ENCODE measurements at places on chromosomes 2 and 18. TPM values are rescaled to one million over a fixed set of nuclear protein-coding genes. Genes with fewer than 3 reads are reported as not detected.

DNA sequence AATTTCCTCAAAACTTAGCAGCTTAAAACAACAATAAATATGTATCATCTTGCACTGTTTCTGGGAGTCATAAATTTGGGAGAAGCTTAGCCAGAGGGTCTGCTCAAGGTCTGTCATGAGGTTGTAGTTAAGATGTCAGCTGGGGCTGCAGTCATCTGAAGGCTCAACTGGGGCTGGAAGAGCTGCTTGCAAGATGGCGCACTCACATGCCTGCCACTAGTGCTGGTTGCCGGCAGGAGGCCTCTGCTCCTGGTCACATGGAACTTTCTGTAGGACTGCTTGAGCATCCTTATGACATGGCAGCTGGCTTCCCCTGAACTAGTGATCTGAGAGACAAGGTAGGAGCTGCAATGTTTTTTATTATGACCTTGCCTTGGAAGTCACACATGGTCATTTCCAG lies 215.5 kb upstream of the HAAO start:
- no peak for DNase-seq

DNA sequence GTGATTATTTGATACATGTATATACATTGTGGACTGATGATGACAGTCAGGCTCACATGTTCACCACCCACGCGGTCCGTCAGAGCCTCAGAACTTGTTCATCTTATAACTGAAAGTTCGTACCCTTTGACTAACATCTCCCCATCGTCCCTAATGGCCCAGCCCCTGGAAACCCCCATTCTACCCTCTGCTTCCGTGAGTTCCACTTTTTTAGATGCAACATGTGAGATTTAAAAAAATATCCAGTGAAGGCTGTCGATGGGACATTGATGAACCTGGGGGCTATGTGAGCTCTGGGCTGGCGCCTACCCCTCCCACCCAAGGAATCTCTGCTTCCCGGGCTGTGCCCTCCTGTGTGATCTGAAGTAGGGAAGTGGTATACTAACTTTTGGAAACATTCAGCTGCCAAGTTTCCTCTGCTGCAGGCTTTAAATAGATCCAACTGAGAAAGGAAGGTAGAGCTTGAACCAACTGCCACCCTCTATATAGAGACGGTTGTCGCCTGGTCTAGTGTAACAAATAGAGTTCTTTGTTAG lies 163.8 kb downstream of the FAM210A start:
- peak; percentile 19 for DNase-seq

DNA sequence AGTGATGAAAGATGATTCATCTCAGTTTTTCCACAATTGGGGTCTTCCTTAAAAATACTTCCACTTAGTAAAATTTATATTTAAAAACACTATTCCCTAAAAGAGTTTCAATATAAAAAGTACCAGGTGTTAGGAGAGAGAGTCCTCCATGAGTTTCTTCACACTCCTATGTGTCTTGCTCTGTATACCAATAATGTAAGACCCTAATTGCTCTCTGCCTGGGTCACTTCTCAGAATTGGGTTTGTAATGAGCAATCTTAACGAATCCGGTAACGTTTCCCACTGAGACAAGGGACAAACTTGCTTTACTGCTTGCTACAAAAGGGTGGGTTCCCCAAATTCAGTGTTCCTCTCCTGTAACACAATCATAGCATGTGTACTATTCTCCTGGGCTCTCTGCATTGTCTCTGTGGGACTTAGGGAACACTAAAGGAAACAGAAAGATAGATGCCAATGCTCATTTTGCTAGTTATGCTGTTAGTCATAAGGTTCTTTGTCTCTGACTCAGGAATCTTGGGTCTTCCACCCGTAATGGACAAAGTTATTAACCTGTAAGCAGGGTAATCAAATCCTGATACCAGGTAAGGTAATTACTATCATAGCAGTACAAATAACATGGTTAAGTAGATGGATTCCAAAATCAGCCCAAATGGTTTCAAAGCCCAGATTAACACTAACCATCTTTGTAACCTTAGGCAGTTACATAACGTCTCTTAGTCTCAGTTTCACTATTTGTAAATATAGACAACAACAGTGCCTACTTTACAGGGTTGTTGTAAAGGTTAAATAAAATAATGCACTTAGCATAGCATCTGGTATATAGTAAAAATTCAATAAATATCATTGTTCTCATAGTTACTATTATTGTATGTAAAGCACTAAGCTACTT lies 46.3 kb downstream of the ITSN2 start:
- peak; percentile 20 for DNase-seq

- no peak for DNase-seq
Observed at GRCh38 chr2:47062681-47063537, 92.2 kb downstream of the STPG4 start.

The AQP4 gene
- total RNA-seq, result not detected

DNA sequence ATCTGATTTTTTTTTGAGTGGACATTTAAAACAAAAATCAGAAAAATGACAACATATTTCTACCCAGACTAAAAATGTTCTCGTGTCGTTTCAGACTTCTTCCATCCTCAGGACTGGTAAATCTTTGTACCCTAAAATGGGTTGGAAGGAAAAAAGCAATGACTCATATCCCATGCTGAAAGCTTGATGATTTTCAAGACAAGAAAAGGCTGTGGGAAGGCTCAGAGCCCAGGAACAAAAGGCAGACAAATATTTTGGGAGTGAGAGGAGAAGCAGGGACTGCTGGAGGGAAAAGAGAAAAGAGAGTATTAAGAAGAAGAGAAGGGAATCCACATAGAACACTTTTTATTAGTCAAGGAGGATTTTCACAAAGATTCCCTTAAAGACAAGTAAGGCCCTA lies 77.1 kb upstream of the CTAGE1 start:
- no peak for DNase-seq

DNA sequence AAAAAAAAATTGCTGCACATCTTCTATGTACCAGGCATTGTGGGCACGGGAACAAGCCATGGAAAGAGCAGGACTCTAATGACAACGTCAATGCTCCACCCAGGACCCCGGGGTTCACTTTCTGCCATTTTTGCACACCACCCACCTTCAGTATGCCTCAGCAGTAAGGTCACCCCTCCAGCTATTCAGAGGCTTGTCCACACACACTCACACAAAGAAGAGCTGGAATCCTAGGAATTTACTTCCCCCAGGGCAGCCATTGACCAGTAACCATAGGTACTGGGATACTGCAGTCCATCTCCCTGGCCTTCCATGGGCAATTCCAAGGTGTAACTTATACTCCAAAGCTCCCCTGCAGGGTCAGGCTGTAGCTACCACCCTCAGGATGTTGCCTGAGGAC lies 170.8 kb downstream of the SUCLG1 start:
- DNase-seq, result no peak

The PAX8 gene
- 1.8 TPM for total RNA-seq

The TBC1D8 gene
- 1.0 TPM for total RNA-seq

The COQ10B gene
- total RNA-seq, result 73.9 TPM

GRCh38 chr2:100928235-100928634 lies 73.9 kb upstream of the RPL31 start:
- no peak for DNase-seq
